ENCODE measurements at places on chromosomes 4 and X.
A peak's percentile ranks its signal among the peaks of the same experiment; 100 is the strongest.

GRCh38 chr4:78517050-78517652 is 34.4 kb upstream of the ANXA3 start:
- DNase-seq, result peak; percentile 32

GRCh38 chrX:129553619-129554288 is 13.7 kb downstream of the OCRL start:
- DNase-seq, result no peak

- peak; percentile 78 for DNase-seq
These were observed 946 bp downstream of the ANXA3 start for GRCh38 chr4:78552389-78553042.

DNA sequence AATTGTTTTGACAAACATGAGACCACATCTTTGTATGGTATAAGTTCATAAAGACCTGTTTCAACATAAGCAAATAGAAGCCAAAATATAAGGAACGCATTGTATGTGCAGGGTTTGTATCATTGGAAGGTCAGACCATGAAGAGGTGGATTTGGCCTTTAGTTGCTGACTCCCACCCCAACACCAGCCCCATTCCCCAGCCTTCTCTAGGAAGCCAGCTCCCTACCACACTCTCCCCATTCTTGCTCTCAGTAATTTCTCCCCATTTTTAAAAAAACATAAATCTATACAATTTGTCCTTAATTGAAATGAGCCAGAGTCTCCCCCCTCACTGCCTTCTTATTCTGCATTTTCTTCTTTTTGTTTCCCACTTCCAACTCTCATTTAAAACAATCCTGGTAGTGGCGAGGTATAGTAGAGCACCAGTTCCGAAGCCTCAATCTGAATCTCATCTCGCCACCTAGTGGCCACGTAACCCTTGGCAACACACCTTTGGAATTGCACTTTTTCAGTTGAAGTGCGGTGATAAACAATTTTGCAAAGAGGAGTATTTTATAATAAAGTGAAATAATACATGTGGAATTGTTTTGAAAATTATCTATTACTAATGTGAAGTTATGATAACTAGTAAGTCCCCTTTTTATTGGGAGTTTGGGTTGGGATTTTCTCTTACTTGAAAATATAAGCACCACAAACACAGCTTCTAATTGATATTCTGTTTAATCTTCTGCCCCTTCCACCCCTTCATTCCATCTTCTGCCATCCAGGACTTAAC is 126.6 kb downstream of the ASB9 start:
- DNase-seq, result peak; percentile 39

GRCh38 chr4:172011196-172011595 is 198.0 kb downstream of the GALNTL6 start:
- no peak for DNase-seq

DNA sequence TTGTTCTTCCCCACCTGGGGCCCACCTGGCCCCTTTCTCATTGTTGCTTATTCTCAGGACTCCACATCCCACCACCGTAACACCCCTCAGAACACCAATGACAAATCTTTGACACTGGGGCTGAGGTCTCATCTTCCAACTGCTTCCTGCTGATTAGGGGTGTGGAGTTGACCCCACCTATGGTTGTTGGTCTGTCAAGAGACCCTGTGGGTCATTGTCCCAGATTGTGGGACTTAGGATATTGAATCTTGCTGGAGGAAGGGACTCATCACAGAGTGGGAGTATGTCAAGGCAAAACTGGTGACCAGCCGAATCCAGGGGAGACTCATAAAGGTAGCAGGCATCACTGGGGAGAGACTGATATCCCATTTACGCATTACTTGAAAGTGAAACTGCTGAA is 140.2 kb upstream of the PLAC1 start:
- DNase-seq, result no peak

DNA sequence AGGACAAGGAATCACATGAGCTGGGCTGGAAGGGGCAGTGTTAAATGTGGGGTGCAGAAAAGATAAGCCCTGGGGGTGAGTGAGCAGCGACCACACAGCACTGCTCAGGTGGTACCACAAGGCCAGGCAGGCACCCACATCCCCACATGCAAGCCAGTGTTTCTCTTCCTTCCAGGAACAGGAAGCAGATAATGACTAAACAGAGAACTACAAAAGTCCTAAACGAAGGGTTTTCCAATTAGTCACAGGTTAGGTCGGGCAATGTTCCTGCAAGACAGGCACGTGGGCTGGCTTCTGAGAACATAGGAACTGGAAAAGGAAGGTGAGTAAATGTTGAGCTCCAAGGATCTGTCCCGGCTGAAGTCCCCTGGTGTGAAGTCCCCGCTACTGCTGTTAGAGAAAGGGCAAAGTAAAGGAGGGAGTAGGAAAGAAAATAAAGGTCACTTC is 19.5 kb downstream of the RELL1 start:
- peak; percentile 11 for DNase-seq

GRCh38 chr4:47471591-47471990 is 8.1 kb upstream of the COMMD8 start:
- no peak for DNase-seq

DNA sequence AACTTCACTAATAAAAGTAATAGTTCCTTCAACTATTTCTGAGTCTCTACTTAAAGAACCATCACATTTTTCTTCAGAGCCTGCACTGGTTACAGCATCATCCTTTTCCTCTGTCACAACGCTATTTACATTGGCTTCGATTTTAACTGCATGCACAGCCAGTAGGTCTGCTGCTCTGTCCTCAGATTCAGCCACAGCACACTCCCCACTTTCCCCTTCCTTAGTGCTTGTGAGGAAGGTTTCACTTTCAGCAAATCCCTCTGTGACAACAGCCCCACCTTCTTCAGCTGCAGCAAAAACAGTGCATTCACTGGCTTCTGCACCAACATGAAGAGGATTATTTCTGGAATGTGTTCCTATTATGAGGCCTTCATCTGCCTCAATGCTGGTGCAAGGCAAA is 25.7 kb downstream of the BOD1L1 start:
- DNase-seq, result no peak

DNA sequence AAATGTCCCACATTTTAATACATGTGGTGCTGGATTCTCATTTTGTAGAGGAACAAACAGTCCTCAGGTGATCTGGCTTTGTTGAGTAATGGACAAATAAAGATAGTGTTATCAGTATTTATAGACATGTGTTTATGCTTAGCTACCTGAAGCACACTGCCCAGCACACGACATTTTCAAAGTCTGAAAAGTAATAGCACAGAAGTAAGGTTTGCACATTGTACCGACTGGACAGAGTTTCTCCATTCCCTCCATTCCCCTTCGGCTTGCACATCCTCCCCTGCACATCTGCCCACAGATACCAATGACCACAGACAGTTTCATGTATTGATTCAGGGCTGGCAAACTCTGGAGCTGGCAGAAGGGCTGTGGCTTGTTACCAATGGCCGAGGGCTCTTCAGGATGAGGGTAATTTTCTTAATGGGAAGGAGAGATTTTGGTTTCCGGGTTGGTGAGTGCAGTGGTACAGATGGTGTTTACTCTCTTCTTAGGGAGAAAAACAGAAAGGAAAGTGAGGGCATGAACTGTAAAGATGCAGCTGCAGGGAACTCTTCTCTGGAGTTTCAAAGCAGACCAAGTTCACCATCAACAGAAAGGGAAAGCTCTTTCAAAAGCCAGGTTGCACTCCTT is 2.3 kb downstream of the GRPR start:
- DNase-seq, result no peak

DNA sequence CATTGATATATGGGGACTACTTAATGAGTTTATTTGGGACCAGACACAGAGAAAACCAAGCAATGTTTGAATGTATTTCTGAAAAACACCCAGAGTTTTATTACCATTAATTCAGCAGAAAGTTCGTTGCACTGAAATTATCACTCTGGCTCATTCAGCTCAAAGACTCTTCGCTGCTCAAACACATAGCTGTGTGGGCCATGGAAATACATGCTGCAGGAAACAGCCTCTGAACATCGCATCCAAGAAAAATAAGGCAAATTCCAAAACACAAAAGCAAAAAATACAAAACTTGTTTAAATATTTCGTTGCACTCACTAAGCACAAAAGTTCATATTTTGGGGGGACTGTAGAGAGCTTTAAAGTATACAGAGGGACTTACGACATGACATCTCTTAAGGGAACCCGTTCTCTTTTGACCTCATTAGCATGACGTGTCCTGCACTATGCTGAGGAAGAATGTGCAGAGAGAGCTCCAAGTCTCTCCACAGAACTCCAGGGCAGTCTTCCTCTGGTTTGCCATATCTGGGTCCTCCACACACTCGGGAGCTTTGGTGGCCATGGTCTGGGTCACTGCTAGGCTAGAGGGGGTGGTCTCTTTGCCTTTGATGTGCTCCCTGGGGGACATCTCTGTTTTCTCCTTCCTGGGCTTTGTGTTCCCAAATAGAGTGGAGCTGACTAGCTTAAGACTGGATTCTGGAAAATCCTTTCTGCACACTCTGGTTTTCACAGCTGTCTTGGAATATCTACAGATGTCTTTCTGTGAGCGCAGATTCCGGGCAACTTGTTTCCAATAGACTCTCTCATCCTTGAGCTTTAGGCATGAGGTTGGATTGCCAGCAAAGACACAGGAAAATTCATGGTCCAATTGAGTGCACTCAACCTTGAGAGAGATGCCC is 2.8 kb downstream of the FGFBP1 start:
- DNase-seq, result no peak

DNA sequence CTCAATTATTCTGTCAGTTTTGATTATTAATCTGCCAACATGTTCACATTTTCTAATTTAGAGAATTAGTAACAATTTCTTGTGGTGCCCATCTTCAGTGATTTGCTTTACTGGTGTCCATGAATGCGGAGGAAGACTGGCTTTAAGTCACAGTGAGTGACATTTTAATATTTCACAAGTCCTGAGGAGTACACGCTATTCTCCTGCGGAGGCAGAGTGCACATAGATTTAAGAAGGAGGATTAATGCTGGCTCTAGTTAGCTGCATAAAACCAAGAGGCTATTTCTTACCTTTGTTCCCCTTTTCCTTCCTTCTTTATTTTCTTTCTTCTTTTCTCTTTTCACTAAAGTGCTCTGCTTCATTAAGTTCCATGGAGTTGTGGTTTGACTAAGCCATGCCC is 495.2 kb upstream of the IGFBP7 start:
- no peak for DNase-seq

GRCh38 chr4:20313237-20314030 is 61.7 kb downstream of the SLIT2 start:
- peak; percentile 41 for DNase-seq

- DNase-seq, result no peak
These were observed 56.3 kb upstream of the NOCT start for GRCh38 chr4:138959097-138959815.

- no peak for DNase-seq
These were observed 7.5 kb upstream of the BCOR start for GRCh38 chrX:40104985-40105834.

GRCh38 chr4:99414401-99414800 is 20.7 kb downstream of the ADH7 start:
- DNase-seq, result no peak

DNA sequence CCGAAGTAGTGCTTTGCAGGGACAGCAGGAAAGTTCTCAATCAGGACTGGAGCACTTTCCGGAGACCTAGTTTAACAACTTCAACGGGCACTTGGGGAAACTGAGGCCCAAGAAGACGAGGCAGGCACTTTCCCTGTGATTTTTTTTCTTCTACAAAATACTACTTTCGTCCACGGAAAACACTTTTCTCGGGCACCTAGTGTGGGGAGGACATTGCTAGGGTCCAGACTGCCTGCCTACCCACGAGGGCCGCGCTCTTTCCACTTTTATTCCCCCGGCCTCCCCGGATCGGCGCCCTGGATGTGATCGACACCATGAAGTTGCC is 125.4 kb upstream of the CXorf66 start:
- no peak for DNase-seq

DNA sequence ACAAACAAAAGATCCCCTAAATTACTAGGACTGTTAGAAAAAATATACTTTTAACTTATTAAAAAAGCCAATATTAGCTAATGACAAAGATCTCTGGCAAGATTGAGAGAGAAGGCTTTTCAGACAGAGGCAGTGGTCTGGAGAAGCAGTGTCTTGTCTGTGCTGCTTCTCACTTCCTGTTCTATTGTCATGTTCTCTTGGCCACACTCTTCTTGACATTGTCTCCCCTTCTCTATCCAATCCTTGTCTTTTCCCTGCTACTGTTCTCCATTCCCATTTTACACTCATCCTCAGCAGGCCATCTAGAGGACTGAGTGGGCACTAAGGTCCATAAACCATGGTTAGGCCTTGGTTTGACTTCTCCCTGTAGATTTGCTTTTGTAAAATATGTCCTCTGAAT is 14.0 kb upstream of the TAPT1 start:
- no peak for DNase-seq

- DNase-seq, result no peak
These were observed 510 bp downstream of the HMGB3 start for GRCh38 chrX:150983521-150984168.

GRCh38 chr4:77845929-77846328 is 16.7 kb upstream of the MRPL1 start:
- no peak for DNase-seq

DNA sequence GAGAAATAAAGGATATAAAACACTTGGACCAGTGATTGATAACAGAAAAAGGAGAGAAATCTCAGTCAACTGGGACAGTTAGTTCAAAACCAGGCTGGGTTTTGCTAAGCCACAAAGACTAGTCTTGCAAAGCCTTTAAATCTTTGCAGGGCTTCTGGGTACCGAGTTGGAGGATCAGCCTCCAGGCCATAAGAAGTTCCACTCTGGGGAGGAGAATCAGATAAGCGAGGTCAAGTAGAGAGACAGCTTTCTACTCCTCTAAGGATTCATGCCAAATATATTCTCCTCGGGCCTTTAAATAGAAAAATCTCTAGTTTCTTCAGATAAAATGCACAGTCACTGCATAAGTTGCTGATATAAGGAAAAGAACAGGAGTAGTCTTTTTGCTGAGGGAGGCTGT is 92.7 kb downstream of the MFAP3L start:
- no peak for DNase-seq

- DNase-seq, result no peak
These were observed 271.3 kb upstream of the FAT4 start for GRCh38 chr4:125043486-125043885.

DNA sequence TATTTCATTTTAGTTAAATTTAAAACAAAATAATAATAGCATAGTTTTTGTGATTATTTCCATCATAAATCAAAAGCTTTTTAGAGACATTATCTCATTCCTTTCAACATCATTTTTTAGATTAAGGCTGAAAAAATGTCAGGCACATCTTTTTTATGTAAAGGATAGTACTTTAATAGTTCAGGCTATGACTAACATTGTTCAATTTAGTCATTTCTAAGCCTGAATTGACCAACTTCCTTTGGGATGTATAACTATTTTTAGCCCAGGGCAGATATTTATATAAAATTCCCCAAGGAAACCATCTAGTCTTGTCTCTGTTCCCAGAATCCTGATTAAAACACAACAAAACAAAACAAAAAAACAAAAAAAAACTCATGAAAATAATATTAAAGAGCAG is 145.6 kb upstream of the PCDH18 start:
- no peak for DNase-seq

All from iPS-NIHi11 (cell line).